ENCODE measurements at places on chromosomes 16 and 17.

- no peak for DNase-seq
These were observed 5.0 kb upstream of the NPRL3 start for GRCh38 chr16:143456-143855.

GRCh38 chr17:71519285-71519684, 601.5 kb upstream of the SOX9 start:
- no peak for DNase-seq

DNA sequence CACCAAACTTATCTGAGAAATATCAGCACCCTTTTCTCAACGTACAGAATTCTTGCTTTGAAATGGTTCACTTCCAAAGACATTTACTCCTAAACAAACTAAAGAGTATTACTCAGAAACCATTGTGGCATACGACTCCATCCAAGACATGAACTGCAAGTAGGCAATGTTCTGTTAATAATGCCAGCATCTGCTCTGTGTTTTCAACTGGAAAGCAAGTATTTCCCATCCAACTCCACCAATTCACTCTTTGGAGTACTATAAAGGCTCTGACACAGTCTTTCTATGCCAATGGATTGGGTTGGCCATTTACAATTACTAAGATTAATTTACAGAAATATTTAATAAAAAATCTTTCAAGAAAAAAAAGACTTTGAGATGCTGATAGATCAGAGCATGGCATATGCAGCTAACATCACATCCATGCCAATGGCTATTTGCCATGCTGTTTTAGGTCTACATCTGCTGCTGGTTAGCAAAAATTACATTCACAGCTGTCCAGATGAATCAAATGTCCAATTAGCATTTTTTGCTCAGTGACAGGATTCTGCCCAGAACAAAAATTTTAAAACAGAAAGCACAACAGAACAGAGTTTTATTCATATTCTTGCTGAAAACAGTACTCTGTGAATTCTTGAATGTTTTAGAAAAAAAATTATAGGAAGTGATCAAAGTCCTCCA, 65.9 kb upstream of the HLF start:
- DNase-seq, result no peak

GRCh38 chr17:61733021-61733420, 130.3 kb downstream of the BRIP1 start:
- DNase-seq, result no peak

GRCh38 chr17:66459811-66460270, 157.4 kb downstream of the PRKCA start:
- no peak for DNase-seq

Measured in esophagus squamous epithelium (tissue), 5 donors.